ENCODE measurements at places on chromosomes 11 and 22. TPM values are rescaled to one million over a fixed set of nuclear protein-coding genes. Genes with fewer than 3 reads are reported as not detected.

SHISA8 gene
- total RNA-seq, result not detected

CAPN1 gene
- total RNA-seq, result 115 TPM

DNA sequence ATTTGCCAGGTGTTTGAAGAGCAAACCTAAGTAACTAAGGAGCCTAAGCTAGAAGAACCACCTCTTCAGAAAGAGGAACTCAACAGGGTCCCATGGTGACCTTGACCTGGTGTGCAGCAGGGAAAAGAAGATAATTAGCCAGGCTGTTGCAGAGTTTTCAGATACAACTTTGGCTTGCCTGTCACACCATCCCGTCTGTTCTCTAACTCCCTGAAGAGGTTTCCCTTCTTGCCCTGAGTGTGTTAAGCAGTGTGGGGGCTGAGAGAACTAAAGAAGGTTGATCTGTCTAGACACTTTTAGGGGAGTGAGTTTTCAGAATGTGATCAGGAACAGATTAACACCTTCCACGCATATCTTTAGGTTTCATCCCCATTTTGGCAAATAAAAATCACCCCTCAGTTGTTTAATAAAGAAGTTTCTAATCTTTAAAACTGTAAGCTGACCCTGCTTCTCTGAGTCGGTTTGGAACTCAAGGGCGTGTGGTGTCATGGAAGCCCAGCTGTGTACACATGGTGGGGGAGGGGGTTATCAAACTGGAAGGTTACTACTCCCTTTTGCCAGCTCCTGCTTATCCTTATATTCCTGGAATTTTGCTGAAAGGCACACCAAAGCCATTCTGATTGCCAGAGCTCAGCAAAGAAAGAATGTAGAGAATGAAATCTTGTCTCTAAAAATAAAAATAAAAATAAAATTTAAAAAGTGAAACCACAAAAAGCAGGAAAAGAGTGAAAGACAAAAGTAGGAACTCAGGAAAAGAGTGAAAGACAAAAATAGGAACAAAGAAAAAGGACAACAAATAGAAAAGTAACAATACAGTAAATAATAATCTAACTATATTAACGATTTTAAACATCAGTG, 70.2 kb downstream of the DBX1 start:
- peak; percentile 39 for DNase-seq

DNA sequence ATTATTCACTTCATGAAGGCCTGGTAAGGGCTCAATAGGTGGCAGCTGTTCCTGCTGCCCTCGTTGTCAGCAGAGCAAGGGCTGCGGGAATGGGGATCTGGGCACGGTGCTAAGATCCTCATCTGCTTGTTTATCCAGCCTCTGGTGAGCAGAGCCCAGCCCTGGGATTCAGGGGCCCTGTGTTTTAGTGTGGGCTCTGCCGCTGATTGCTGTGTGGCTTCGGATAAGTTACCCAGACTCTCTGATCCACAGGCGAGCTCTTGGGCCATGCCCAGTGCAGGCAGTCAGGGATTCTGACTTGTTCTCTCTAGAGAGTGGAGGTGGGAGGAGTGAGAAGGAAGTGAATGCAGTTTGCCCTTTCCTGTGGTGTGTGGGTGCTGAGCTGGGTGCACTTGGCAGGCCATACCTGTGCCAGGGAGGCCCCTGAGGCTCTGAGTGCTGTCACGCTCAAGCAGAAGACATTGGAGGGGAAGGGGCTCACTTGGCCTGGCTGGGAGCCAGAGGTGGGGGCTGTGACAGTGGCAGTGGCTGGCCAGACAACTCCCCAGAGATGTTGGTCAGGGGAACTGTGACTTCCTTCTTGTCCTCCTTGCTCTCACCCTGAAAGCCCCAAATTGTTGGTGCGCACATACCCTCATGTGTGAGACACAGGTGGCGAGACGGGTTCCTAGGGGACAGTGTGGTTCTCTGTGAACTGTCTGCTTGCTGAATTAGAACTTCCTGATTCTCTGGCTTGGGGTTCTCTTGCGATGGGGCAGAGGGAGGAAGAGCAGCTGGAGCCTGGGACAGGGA, 43.7 kb downstream of the CD82 start:
- no peak for DNase-seq

GRCh38 chr11:131802440-131803115, 432.2 kb downstream of the NTM start:
- DNase-seq, result no peak

- DNase-seq, result no peak
These were observed 258.5 kb downstream of the FAM76B start for GRCh38 chr11:95531116-95531515.

- no peak for DNase-seq
These were observed 10.7 kb downstream of the SAA4 start for GRCh38 chr11:18225913-18226312.

All from hepatocyte (in vitro differentiated cells).